ENCODE measurements at places on chromosomes 6 and 20.
A peak's percentile ranks its signal among the peaks of the same experiment; 100 is the strongest.

DNA sequence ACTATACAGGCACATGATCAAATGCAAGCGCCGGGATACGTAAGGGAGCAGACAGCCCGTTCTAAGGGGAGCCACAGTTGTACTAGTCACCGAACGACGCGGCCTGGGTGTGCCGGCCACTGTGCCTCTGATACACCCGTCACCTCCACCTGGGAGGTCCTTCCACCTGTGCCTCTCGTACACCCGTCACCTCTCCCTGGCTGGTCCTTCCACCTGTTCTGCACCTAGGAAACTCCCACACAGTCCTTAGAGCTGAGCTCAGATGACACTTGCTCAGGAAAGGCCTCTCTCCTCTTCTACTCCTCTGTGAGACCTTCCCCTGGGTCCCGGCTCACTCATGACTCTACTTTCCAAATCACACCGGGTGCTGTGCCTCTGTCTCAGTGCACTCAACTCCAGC lies 245.0 kb downstream of the TTLL2 start:
- no peak for DNase-seq

DNA sequence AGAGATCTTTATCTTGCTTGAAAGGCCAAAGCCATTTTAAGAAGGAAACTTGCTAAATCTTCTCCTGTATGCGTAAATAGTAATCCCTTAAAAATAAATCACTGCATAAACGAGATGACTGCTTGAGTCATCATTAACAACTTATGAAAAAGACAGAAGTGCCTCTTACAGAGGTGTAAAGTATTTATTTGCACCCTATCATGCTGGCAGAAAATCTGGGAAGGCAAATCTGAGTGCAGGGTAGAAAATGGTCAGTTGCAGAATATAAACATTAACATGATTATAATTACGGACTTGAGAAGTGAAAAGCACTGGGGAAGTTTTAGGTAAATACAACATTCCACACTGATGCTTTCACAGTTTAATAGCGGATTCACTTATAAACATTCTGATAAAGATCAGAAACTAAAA lies 67.5 kb upstream of the FBXO30 start:
- no peak for DNase-seq

GRCh38 chr6:2171728-2172127 lies 73.7 kb downstream of the GMDS start:
- no peak for DNase-seq

DNA sequence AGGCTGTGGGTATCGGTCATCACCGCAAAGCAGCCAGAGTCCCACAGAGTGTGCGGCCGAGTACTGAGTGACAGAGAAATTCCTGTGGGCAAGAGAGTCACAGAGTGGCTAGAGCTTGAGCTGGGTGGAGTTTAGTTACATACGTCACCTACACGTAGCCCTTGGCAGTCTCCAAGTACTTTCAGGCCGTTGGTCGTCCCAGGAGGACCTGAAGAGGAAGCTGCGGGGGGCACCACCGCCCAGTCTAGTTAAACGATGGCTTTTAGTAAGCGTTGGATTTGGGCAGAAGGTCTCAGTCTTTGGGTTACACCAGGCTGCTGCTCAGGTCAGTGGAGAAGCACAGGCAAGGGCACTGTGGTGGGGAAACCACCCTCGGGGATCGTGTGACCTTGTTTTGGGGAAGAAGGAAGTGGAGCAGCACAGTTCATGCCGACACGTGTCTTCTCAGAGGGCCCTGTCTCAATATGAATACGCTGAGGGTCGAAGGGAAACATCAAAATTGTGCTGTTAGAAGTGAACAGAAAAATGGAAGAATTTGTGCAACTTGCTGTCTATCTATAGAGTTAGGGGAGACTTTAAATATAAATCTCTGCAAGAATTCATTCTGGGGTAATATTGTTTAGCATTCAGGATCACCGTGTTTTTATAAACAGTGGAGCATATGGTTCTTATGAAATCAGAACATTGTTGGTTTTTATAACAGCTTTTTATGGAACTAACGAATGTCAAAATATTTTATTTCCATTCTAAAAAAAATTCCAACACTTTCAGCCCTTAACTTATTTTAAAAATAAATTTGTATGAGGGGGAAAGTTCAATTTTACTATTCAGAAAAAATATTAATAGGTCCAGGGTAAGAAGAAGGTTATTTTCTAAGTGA lies 28.6 kb downstream of the KIF25 start:
- DNase-seq: no peak

DNA sequence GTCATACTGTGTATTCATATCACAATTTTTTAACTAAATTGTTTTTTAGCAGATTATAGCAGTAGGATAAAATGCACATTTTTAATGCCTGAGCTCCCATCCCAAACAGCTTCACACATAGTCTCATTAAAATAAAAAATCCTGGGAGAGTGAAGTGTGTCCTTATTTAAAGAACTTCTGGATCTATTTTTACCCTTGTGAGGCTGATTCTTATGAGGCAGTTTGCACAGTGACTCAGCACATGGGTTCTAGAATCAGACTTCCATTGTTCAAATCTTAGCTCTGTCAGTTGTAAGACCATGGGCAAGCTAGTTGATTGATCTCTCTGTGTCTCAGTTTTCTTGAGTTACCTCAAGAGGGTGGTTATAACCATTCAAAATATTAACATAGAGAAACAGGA lies 72.3 kb downstream of the MACROD2 start:
- DNase-seq: no peak

DNA sequence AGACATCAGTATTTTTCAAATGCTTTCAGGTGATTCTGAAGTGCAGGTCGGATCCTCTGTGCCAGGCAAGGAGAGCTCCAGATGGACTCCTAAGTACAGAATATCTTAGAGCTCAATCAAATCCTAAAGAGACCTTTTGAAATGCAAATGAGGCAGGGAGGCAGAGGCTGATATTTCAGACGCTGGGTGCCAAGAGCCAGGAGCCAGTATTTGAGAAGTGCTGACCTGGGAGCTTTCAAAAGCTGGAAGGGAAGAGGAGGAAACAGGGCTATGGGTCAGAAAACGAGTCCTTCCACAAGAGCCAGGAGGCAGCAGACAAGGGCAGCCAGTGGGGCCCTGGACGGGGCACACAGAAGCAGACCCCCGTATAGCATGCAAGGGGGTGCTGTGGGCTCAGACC lies 46.1 kb upstream of the DSN1 start:
- no peak for DNase-seq

GRCh38 chr20:25073544-25073943 lies 8.4 kb downstream of the VSX1 start:
- no peak for DNase-seq

- no peak for DNase-seq
These were observed 630.8 kb downstream of the PHF3 start for GRCh38 chr6:64266351-64266821.

DNA sequence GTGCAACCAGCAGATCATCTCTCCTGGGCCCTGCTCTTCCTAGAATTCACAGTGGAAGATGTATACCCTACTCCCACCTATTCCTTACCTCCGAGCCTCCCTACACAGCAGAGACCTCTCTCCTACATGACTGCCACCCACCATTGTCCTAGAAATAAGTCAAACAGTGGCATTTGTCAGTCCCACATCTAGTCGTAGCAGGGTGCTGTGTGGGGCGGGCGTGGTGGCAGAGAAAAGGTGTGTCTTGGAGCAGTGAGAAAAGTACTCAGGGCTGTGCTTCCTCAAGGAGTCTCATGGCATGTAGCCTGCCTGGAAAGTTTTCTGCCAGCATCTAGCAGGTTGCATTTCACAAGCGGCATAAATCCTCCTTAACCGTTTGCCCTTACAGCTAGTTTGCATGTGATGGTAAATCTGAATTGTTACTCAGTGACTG lies 59.4 kb upstream of the PTGIS start:
- no peak for DNase-seq

DNA sequence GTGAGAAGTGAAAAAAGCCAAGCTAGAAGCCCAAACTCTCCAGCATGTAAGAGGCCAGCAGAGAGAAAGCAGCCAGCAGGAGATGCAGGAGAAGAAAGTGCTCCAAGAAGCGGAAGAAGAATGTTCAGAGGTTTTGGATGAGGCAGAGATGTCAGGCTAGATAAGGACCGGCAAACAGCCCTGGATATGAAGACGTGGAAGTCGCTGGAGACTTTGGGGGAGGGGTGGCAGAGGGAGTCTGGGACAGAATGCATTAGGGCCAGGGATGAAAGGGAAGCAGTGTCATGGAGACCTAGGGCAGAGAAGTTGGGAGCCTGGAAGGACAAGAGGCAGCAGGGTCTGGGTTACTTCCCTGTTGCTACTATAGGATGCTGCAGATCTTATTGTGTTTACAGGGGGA lies 5.3 kb upstream of the SCUBE3 start:
- no peak for DNase-seq

DNA sequence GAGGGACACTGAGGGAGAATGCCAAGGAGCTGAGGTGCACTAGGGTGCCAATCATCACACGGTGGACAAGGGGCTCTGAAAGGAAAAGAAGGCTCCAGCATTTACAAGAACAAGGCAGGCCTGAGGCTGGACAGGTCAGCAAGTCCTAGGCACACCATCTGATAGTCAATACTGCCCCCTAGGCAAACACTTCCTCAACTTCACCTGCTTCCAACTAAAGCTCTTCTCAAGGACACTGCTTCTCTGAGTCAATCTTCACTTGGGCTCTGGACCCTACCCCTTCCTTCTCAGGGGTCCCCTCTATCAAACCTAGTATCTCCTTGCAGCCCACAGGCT lies 37.7 kb upstream of the SLC4A11 start:
- no peak for DNase-seq

DNA sequence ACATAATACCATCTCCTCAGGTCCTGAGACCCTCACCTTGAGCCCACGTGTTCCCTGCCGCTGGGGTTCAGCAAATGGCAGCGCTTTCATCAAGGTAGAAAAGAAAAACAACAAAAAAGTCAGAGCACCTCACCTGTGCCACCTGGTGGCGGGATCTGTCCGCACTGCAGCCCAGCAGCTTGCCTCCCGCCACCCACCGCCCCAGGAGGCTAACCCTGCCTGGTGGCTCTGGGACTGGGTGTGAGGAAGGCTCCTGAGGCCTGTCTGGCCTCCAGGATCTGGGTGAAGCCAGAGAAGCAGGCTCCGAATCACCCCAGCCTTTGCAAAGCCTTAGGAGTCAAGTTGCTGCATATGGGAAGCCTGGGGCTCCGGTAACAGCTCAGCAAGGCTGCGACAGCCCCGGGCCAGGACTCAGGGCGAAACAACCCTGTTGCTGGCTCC lies 270.8 kb downstream of the BMP7 start:
- DNase-seq: no peak

DNA sequence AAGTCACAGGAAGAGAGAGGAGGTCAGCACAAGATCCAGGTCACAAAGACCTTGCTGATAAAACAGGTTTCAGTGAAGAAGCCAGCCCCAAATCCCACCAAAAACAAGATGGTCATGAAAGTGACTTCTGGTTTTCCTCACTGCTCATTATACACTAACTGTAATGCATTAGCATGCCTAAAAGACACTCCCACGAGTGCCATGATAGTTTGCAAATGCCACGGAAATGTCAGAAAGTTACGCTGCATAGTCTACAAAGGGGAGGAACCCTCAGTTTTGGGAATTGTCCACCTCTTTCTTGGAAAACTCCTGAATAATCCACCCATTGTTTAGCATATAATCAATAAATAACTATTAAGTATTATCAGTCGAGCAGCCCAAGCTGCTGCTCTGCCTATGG lies 427.2 kb downstream of the RFPL4B start:
- DNase-seq: no peak

DNA sequence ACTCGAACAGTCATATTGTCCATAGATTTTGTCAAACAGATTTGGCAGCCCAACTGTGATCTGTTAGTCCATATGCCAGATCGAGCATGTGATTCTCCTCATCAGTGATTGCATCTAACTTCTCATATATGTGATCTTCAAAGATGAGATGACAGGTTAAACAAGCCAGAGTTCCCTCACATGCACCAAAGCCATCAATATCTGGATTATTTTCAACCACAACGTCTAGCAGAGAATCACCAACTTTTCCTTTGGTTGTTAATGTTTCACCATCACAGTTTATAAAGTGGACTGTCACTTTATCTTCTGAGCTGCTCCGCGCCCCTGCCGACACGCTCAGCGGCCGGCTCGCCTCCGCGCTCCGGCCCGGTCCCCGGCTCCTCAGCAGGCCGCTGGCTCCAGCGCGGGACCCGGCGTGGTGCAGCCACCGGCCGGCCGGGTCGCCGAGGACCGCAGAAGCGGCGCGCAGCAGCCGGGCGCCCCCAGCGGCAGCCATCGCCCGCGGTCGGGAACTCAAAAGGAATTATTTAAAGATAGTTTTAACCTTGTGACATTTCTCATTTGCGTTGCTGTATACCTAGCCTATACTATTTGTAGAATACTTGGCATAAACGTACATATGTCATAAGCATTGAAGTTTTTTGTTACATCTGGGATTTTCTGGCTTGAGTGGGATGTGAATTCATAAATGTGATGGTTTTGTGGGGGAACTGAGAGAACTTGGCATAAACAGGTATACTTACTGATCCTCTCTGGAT lies 40.1 kb upstream of the DYNLRB1 start:
- DNase-seq: peak; percentile 22

DNA sequence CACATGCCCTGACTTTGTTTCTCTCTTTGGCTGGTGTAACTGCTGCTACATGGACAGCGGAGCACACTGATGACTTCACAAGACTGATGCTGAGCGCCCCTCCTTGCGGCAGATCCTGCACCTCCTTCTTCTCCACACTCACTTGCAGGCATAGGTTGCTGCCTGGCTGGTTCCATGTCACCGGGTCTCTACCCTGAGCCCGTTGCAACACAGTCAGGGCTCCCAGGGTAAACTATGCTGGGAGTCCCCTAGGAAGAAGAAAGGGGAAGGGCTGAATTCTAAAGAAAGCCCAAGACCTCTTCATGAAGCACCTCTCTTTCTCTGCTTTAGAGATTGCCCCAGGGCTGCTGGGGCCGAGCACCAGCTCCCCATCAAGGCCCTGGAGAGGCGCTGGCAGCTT lies 83.3 kb upstream of the DUSP22 start:
- no peak for DNase-seq

- DNase-seq: no peak
These were observed 653.8 kb downstream of the MMUT start for GRCh38 chr6:48809245-48809644.

DNA sequence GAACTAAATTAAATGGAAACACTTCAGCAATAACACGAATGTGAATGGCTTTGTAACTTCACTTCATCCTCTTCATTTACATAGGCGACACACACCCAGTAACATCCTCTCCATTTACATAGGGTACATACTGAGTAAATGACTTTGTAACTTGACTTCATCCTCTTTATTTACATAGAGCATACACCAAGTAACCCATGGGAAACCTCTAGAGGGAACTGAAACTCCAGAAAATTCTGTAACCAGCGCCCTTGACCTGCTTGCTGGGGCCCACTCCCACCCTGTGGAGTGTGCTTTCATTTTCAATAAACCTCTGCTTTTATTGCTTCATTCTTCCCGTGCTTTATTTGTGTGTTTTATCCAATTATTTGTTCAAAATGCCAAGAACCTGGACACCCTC lies 81.6 kb upstream of the OPRM1 start:
- DNase-seq: no peak

- no peak for DNase-seq
These were observed 29.3 kb downstream of the RALGAPB start for GRCh38 chr20:38501858-38502436.

DNA sequence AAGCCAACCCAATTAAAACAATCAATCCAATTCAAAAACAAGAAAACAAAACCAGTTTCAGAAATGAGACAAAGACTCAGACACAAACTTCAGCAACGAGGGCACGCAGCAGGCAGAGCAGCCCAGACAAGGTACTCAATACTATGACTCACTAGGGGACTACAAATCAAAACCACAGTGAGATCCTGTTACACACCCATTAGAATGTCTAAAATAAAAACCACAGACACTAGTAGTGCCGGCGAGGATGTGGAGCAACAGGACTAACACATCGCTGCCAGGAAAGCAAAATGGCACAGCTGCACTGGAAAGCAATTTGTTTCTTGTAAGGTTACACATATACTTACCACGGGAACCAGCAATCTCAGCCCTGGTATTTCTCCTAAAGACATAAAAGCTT lies 28.4 kb upstream of the MAS1L start:
- DNase-seq: peak; percentile 7

Measured in stimulated activated CD4-positive, alpha-beta T cell treated with anti-CD3 and anti-CD28 coated beads, Interleukin-12 subunit alpha, Interleukin-12 subunit beta, amount 100 ng/mL, for 4 hours (primary cell).